Renal pelvis (tissue), 12 donors: ENCODE measurements at places on chromosomes 12 and 14. TPM values are rescaled to one million over a fixed set of nuclear protein-coding genes. Genes with fewer than 3 reads are reported as not detected.

HOXC12 gene
- not detected for polyA plus RNA-seq

LGALS3 gene
- polyA plus RNA-seq: 17.6 TPM

ALKBH2 gene
- polyA plus RNA-seq: 37.6 TPM

SCN8A gene
- polyA plus RNA-seq: 1.6 TPM

PMCH gene
- polyA plus RNA-seq: 1.0 TPM

ACRBP gene
- 8.0 TPM for polyA plus RNA-seq

SPX gene
- 14.6 TPM for polyA plus RNA-seq

KRT6C gene
- polyA plus RNA-seq: not detected

DIO2 gene
- polyA plus RNA-seq: 0.35 TPM

LTBP2 gene
- polyA plus RNA-seq: 2.9 TPM

KRT5 gene
- polyA plus RNA-seq: 1.1 TPM

SBNO1 gene
- polyA plus RNA-seq: 32.5 TPM

ASB2 gene
- 0.37 TPM for polyA plus RNA-seq

HCAR3 gene
- 0.10 TPM for polyA plus RNA-seq

KITLG gene
- polyA plus RNA-seq: 26.7 TPM

TSPAN11 gene
- polyA plus RNA-seq: 6.3 TPM

EIF2S3B gene
- 1.3 TPM for polyA plus RNA-seq

VASH1 gene
- 44.5 TPM for polyA plus RNA-seq

PPP4R4 gene
- polyA plus RNA-seq: 0.27 TPM

OR4E2 gene
- polyA plus RNA-seq: not detected

TBX3 gene
- 86.6 TPM for polyA plus RNA-seq

GUCY2C gene
- polyA plus RNA-seq: 0.58 TPM

MYRFL gene
- polyA plus RNA-seq: 1.7 TPM

CTSG gene
- polyA plus RNA-seq: 0.57 TPM

SIX6 gene
- polyA plus RNA-seq: not detected

ZFYVE21 gene
- polyA plus RNA-seq: 61.2 TPM

TAS2R14 gene
- polyA plus RNA-seq: 5.3 TPM

CD4 gene
- polyA plus RNA-seq: 32.1 TPM

POP5 gene
- 54.5 TPM for polyA plus RNA-seq

TBC1D30 gene
- polyA plus RNA-seq: 5.7 TPM

COCH gene
- 3.3 TPM for polyA plus RNA-seq
